HS-27A (cell line): ENCODE measurements at places on chromosomes 12 and 14.

DNA sequence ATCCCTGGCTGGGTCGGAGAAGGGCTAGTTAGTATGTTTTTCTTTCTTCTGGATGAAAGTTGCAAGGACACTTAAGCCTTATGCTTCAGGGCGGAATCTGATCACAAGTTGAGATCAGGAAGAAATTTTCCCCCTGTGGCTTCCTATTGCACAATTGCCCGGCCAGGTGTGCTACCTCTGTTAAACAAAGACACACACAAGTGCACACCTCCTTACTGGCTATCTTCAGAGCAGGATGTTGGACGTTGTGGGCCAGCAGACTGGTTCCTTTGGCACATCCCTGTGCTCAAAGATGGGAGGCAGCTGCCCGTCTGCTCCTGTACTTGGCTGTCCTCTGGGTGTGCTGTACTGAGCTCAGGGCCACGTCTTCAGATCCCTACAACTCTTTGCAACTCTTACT is 19.1 kb downstream of the ETV6 start:
- no peak for DNase-seq

DNA sequence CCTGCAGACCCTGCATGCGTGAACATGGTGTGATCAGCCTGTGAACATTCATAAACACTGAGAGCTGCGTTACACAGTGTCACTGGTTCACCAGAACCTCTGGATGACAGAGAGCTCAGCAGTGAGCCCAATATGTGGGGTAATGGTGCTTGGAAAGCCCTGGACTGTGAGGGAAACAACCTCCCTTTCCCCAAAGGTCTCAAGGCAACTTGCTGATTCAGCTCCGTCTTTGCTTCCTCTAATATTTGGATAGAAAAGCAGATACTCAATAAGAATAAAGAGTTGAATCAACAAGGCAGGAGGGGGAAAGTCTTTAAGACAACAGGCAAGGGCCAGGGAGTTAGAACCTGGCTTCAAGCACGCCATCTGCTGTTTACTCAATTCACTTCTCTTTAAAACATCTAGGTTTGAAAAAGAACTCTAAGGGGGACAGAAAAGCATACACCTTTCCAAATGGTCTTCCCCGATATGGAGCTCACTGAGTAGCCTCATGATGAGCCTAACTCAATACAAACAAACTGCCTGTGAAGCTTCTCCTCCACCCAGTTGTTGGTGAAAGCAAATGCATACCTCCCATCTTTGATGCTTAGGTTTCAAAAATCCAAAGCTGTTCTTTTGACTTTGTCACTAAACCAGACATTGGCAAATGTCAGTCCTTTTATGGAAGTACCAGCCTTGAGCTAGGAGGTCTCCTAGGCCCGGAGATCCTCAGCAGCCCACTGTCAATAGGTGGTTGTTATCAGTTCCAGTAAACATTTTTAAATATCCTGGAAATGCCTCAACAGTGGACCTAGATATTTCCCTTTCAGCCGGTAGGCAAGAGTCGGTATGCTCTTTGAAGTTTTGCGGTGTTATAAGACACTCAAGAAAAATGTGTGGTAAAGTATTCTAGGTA is 76.1 kb downstream of the SAMD4A start:
- DNase-seq, result no peak

GRCh38 chr12:94151582-94151981 is 3.2 kb downstream of the PLXNC1 start:
- no peak for DNase-seq

DNA sequence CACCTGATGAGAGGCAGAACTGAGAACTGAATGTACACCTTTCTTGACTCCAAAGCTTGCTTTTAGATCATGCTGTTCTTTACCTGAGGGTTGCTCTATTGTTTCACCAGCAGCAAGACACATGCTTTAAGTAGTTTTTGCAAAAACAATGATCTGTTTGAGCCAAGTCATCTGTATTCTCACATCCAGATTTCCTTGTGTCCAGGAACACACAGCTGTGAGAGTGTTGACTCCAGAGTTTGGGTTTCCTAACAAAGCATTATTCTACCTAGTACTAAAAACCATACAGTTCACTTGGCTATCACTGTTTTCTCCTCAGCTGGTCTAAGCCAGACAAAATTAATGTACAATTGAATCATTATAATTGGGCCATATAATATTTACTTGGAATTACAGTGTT is 120.4 kb downstream of the STAB2 start:
- DNase-seq, result no peak

GRCh38 chr14:83664389-83664788 is 1865.6 kb upstream of the FLRT2 start:
- no peak for DNase-seq

- no peak for DNase-seq
Measured at GRCh38 chr14:51203881-51204280, 36.2 kb upstream of the TMX1 start.

- DNase-seq, result no peak
Measured at GRCh38 chr14:99075771-99076375, 196.1 kb downstream of the BCL11B start.

- DNase-seq, result no peak
Measured at GRCh38 chr14:104348741-104349140, 210.4 kb downstream of the KIF26A start.

- DNase-seq, result no peak
Measured at GRCh38 chr12:119989361-119989730, 310 bp downstream of the BICDL1 start.

DNA sequence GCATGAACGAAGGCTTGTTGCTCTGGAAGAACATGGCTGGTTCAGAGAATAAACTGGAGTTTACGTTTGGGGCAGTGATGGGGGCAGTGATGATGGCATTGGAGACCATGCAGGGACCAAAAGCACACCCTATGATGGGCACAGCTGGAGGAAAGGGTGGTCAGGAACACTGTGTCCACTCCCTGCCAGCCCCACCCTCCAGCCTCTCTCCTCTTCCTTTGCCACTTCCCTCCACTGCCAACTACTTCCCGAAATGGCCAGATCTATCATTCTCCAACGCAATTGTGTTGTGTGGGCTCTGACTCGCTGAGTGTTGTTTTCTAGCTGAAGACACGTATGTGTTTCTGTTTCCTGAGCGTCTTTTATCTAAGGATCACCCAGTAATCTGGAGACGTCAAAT is 39.3 kb upstream of the GSG1 start:
- no peak for DNase-seq

DNA sequence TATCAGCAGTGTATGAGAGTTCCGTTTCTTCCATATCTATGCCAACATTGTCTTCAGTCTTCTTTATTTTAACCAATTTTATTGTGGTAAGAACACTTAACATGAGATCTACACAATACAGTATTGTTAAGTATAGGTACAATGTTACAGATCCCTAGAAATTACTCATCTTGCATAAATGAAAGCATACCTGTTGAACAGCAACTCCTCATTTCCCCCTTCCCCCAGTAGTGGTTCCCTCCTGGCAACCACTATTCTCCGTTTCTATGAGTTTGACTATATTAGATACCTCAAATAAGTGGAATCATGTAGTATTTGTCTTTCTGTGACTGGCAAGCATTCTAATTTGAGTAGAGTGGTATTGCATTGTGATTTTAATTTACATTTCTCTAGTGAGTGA is 150.5 kb downstream of the CRADD start:
- no peak for DNase-seq

DNA sequence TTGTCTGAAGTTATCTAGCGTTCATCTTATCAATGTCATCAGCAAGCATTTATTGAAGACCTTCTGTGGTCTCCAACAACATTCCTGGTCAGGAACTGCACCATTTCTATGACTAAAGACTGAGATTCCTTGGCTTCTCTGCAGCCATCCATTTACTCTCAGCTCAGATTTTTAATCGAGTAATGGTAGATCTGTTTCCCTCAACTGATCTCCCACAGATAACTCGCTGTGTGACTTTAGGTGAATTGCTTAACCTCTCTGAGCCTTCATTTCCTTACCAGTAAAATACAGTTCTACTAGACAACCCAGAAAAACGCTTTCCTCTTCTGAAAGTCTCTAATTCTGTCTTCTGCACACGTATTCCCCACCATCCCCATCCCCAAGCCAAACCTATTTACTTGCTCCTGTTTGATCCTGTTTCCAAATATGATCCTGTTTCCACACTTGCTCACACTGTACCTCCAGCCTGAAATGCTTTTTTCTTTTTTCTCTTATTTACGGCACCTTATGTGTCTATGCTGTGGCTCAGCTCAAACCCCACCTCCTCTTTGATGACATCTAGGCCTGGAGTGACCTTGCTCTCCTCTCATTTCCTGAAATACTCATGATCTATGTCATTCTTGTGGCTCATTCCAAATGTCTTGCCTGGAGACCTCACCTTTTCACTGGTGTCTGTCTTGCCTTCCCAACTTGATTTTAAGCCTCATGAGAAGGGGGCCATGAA is 21.8 kb downstream of the PLXNC1 start:
- no peak for DNase-seq

GRCh38 chr12:11812586-11813437 is 163.3 kb downstream of the ETV6 start:
- no peak for DNase-seq

- DNase-seq, result no peak
Measured at GRCh38 chr14:32374155-32374554, 45.1 kb downstream of the AKAP6 start.

DNA sequence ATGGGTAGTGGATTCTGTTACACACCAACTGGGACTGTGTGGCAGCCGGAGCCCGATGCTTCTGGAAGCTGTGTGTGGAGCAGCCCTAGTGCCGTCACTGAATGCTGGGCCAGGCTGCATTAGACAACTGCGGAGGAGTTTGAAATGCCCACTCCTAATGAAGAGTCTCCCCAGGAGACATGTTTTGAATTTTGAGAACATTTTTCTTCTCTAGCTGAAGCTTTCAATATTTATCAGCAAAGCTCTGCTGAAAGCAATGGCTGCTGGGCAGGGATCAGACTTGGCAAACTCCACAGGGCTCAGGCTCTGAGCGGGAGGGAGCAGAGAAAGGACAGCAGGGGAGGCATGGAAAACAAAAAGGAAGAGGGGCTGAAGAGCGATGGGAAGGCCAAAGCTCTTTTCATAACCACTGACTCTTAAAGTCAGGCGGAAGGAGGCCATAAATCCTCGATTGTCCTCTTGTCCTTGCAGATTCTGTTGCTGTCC is 189.1 kb downstream of the MON2 start:
- DNase-seq, result no peak

- no peak for DNase-seq
Measured at GRCh38 chr14:69987406-69988121, 108.3 kb downstream of the SMOC1 start.

DNA sequence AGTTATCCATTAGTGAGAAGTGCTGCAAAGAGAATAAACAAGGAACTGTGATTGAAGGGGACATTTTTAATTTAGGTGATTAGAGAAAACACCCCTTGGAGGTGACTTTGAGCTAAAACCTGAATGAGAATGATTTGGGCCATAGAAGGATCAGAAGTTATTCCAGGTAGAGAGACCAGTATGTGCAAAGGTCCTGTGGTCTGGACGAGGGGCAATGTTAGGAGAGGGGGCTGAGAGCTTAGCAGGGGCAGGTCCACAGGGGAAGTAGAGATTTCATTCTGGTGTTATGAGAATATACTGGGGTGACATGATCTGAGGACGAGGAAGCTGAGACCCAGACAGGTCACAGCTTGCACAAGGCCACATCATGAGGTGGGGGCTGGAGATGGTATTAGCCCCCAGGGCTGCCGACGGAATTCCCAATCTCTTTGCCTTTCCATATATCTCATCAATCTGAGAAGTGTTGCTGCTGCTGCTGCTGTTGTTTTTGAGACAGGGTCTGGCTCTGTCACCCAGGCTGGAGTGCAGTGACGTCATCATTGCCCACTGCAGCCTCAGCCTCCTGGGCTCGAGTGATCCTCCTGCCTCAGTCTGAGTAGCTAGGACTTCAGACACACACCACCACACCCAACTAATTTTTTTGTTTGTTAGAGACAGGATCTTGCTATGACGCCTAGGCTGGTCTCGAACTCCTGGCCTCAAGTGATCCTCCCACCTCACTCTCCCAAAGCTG is 55.6 kb downstream of the KCTD10 start:
- no peak for DNase-seq

- no peak for DNase-seq
Measured at GRCh38 chr14:91294153-91294552, 49.6 kb upstream of the GPR68 start.

DNA sequence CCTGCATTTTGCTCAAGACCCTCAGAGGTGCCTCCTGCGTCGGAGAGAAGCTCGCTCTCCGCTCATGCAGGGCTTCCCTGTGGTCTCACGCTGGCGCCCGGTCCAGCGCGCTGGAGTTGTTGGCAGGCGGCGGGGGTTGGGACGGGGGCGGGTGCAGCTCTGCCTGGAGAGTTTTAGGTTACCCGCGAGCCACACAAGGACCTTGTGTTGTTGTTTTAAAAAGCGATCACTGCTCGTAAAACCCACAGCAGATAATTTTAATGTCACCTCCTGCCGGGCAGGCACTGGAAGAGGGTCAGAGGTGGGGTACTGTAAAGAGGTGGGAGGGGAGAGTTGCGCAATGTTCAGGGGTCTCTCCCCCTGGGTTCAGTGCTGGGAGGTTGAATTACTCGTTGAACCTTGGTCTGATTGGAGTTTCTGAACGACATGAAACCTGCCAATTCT is 850 bp downstream of the SMOC1 start:
- no peak for DNase-seq

GRCh38 chr12:89756194-89756584 is 47.6 kb upstream of the ATP2B1 start:
- DNase-seq, result no peak
